ENCODE measurements at places on chromosomes 13 and 19.

GRCh38 chr19:1883784-1884183, 1.5 kb downstream of the ABHD17A start:
- no peak for DNase-seq

DNA sequence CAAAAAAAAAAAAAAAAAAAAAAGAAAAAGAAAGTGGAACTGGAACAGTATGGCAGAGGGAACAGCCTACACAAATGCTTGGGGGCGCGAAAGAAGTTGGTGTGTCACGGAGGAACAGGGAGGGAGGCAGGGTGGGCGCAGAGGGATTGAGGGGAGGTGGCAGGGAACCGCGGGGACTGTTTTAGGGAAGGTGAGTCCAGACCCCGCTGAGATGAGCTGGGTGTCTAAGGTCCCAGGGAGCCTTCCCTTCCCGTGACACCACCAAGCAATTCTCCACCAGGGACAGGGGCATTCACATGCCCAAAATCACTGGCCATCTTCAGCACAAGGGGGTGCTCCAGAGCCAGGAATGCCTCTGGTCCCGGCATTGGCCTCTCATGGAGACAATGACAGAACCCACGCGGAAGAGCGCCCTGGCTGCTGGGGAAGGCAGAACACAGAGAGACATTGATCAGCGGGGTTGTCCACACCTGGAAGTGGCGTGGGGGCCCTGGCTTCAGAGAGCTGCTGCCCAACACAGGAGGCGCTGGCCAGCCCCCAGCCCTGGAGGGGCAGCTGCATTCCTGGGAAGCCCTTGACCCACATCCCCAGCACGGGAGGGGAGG, 6.9 kb downstream of the PEAK3 start:
- no peak for DNase-seq

DNA sequence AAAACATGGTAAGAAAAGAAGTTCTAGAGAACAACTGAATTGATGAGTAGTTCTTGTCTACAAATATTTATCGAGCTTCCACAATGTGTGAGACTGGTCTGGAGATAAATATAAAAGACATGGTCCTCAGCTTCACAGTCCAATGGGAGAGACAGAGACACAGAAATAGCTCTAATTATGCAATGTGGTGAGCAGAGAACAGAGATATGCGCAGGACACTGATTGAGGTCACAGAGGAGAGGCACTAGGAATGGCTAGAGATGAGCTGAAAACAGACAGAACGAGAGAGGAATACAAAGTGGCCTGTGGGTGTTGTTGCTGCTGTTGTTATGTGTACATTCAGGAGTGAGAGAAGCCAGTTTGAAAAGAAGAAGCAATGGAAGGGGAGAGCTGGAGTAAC, 53.2 kb downstream of the GPALPP1 start:
- no peak for DNase-seq

GRCh38 chr19:10120538-10121189, 965 bp upstream of the EIF3G start:
- no peak for DNase-seq

- no peak for DNase-seq
These were observed 19.7 kb downstream of the NEK5 start for GRCh38 chr13:52109116-52109670.

DNA sequence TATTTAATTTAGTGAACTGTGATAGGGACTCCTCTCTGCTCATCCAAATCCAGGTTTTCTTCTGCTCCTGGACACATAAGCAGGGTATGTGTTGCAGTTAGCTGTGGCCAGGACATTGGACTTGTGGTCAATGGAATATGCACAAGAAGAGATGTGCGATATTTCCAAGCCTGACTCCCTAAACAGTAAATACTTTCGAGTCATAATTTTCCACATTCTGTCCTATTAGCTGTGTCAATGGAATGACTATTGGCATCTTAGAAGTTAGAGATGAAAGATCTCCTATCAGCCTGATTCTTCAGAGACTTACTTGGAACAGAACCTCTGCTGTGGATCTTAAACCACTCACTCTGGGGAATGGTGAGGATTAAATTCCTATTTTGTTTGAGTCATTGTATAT, 771.0 kb downstream of the EFNB2 start:
- DNase-seq, result no peak
